ENCODE measurements at places on chromosomes 7 and 10.

- DNase-seq = no peak
These were observed 99.7 kb downstream of the PDE1C start for GRCh38 chr7:31970501-31970900.

GRCh38 chr10:95384011-95384704 is 93.4 kb upstream of the PDLIM1 start:
- no peak for DNase-seq

- no peak for DNase-seq
These were observed 37.0 kb downstream of the BEND7 start for GRCh38 chr10:13491747-13492360.

DNA sequence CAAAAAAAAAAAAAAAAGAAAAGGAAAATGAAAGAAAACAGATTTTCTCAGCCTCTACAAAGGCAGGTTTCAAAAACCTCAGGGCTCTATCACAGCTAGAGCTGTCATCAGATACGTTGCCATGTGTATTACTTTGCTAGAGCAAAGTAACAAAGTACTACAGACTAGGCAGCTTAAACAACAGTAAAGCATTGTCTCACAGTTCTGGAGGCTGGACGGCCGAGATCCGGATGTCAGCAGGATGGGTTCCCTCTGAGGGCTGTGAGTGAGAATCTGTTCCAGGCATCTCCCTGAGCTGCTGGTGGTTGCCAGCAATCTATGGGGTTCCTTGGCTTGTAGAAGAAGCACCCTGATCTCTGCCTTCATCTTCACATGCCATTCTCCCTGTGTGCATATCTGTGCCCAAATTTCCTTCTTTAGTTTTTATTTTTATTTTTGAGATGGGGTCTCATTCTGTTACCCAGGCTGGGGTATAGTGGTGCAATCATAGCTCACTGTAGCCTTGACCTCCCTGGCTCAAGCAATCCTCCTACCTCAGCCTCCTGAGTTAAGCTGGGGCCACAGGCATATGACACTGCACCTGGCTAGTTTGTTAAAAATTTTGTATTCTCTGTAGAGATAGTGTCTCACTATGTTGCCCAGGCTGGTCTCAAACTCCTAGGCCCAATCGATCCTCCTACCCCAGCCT is 48.9 kb upstream of the KDM7A start:
- no peak for DNase-seq

- peak; percentile 38 for DNase-seq
These were observed 660 bp upstream of the HHEX start for GRCh38 chr10:92688927-92689662.

DNA sequence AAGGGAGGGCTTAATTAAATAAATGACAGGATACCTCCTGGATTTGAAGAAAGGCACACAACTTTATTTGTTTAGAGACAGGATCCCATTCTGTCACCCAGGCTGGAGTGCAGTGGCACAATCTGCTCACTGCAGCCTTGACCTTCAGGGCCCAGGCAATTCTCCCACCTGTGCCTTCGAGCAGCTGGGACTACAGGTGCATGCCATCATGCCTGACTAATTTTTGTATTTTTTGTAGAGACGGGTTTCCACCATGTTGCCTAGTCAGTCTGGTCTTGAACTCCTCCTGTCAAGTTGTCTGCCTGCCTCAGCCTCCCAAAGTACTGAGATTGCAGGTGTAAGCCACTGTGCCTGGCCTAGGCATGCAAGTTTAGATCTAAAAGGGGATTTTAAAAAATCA is 272.7 kb upstream of the MBL2 start:
- DNase-seq = no peak

GRCh38 chr10:106493226-106493625 is 671.3 kb downstream of the SORCS1 start:
- no peak for DNase-seq

DNA sequence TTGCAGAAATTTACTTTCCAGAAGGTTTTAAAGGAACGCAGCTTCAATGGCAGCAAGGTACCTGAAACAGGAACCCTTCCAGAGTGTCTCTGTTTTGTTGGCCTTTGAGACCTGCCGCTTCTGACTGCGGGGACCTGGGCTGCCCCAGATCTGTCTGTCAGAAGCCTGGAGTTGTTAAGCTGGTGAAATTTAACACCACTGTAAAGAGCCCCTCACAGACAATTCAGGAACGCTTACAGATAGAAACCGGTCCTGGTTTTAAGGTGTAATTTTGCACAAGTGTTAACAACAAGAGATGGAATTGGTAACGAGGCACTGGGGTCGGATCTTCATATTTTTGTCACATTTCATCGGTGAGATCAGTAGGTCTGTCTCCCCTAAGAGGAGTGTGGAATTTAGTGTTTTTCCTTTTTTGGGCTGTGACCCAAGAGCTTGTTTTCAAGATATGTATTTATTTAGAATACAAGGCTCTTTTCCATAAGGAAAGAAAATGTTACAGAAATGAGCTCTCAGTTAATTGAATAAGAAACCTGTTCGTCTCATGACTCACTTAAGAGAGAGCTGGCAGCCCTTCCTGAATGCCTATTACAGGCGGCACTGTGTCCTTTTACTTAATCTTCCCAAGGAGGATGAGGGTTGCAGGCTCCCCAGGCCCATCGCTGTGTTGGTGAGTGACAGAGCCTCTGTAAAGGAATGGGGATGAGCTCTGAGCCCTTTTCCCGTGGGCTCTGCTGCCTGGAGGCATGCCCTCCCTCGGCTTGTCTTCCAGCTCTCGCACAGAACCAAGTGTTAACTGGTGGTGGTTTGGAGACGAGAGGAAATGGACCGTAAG is 168.7 kb downstream of the CUX1 start:
- DNase-seq = no peak

GRCh38 chr10:114541081-114541796 is 116.8 kb downstream of the ABLIM1 start:
- no peak for DNase-seq

- no peak for DNase-seq
These were observed 529 bp downstream of the CLDN3 start for GRCh38 chr7:73769481-73770001.

DNA sequence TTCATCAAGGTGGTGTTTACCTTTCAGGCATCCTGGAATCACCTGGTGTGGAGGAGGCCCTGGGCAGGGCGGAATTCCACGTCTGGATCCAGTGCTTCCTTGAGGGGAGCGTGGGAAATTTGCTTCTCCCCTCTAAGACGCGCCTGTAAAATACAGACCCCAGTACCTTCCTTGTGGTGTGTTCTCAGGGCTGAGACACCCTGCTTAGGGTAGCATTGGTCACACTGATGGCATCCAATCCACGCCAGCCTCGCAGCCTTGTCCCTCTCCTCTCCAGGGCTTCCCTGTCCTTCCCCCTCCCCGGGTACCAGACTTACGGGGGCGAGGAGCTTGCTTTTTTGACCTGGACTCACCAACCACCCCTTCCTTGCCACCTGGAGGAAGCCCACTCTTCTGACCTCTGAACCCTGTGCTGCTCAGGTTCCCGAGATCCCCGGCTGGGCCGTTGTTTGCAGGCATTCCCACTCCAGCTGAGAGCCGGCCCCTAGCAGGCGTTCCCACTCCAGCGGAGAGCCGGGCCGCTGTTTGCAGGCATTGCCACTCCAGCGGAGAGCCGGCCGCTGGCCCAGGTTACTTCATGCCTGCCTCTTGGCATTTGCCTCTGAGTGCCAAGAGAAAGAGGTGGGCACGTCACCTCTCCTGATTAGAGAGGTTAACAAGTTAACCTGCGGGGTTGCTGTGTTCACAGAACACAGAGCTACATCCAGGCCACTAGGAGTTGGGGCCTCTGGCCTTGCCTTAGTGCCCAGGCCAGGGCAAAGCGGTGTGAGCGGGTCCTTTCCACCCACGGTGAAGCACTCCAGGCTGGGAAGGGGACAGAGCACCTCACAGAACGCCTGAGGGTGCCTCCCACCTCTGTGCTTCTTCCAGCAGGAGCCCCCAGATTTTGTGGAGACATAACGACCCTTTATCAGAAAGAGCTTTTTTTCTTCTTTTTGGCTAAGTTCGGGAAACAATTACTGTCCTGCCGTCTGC is 254.0 kb upstream of the PPP2R2D start:
- DNase-seq = no peak

DNA sequence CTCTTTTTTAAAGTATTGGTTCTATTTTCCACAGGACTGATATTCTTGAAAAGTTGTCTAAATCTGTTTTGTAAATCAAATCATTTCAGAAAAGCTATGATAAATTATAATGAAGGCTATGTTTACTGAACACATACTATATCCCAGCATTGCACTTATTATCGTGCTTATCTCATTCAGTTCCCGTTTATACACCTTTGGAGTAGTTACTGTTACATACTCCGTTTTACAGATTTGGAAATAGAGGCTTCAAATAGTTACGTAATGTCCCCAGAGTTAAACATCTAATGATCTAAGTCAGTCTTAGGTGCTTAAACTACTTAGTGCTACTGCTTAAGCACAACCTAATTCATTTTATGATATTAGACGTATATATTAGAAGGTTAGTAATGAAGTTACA is 1.2 kb downstream of the NUP205 start:
- no peak for DNase-seq

DNA sequence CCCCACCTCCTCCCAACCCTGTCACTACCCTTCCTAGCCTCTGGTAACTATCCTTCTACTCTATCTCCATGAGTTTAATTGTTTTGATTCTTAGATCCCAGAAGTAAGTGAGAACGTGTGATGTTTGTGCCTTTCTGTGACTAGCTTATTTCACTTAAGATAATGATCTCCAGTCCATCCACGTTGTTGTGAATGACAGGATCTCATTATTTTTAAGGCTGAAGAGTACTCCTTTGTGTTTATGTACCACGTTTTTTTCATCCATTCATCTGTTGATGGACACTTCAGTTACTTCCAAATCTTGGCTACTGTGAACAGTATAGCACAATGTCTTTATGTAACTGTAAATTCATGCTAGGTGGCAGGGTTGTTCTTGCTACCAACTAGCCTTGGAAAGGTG is 461.6 kb downstream of the PLXDC2 start:
- no peak for DNase-seq

GRCh38 chr10:119284679-119285096 is 77.3 kb downstream of the GRK5 start:
- no peak for DNase-seq

GRCh38 chr10:44828508-44829142 is 82.5 kb upstream of the TMEM72 start:
- DNase-seq = no peak

DNA sequence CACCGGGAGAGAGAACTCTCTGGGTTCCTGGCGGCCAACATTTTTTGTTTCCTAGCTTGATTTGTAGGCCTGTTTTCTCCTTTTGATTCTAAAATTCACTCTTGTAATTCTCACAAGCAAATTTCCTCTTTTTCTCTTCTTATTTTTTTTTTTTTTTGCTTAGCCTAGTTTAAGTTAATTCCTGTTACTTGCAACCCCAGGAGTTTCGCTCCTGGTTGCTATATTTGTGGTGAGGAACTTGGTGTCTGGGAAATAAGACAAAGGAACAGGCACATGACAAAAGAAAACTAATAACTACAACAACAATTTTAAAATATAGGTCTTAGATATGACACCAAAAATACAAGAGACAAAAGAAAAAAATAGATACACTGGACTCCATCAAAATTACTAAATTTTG is 6.7 kb downstream of the AOAH start:
- DNase-seq = no peak

DNA sequence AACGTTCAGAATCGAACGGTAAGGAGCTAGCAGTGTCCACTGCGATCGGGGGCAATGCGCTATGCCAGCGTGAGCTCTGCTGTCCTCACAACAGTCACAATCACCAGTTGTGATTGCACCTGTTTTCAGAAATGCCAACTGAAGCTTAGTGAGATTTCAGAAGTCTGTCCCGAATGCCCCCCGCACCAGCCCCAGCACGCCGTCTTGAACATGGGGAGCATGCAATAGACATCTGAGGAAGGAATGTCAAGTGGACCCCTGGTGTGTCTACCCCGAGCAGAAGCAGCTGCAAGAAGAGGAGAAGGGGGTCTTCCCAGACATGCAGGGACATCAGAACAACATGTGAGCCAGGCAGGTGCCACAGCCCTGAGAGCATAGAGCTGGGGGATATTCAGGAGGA is 125.7 kb upstream of the CHST15 start:
- DNase-seq = no peak

- DNase-seq = no peak
These were observed 201.0 kb upstream of the ADARB2 start for GRCh38 chr10:1938317-1938716.

GRCh38 chr7:137989094-137989493 is 12.8 kb downstream of the CREB3L2 start:
- DNase-seq = no peak

DNA sequence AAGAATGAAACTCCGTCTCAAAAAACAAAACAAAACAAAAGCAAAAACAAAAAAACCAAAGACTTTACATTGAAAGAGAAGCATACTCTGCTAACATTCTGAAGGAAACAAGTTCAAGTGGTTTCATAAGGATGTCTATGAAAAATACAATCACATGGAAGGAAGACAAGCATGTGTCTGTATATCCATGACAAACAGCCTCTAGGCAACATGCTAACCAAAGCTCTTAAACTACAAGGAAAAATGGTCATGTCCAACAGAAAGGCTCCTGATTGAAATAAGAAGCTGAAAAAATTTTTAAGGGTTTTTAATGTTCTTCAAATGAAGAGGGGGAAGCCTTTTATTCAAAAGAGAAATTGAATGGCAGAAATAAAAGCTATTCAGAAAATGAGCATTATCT is 64.9 kb downstream of the UBE2H start:
- DNase-seq = no peak

- peak; percentile 52 for DNase-seq
These were observed 4.5 kb downstream of the STAM start for GRCh38 chr10:17648243-17649035.

- no peak for DNase-seq
These were observed 71.4 kb downstream of the KCNMA1 start for GRCh38 chr10:77566236-77566635.

DNA sequence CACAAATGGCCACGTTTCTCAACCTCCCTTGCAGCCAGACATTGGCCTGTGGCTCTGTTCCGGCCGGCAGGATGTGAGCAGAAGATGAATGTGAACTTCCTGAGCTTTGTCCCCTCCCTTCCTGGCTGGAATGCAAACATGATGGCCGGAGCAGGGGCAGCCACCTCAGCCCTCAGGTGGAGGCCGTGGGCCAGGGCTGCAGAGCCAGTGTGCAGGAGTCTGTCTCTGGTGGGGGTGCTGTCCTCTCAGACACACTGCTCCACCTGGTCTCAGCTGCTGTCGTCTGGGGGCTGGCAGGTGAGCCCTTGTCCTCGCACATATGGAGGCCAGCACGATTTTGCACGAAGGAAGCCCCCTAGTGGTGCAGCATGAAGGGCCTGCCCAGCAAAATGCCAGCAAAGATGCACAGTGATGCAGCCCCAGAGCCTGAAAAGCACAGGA is 25.3 kb upstream of the PWWP2B start:
- no peak for DNase-seq

DNA sequence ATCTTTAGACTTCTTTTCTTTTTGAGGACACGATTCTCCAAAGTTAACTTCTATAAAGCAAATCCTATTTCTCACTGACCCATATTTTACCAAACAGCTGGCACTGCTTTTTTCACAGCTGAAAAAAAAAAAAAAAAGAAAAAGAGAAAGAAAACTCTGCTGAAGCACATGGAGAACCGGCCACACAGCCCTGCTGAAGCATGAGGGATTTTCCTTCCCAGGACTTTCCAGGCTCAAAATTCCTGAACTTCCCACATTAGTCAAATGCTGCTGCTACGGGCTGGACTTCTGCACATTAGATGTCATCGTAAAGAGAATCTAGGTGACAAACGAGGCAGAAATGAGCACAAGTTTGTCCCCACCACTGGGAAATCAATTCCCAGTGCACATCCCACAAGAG is 25.2 kb downstream of the HIPK2 start:
- no peak for DNase-seq
